ENCODE measurements at places on chromosomes 4 and X. TPM values are rescaled to one million over a fixed set of nuclear protein-coding genes. Genes with fewer than 3 reads are reported as not detected.

Gene PNCK
- 5.4 TPM for total RNA-seq

GRCh38 chr4:83568062-83568461 lies 32.2 kb downstream of the GPAT3 start:
- no peak for DNase-seq

DNA sequence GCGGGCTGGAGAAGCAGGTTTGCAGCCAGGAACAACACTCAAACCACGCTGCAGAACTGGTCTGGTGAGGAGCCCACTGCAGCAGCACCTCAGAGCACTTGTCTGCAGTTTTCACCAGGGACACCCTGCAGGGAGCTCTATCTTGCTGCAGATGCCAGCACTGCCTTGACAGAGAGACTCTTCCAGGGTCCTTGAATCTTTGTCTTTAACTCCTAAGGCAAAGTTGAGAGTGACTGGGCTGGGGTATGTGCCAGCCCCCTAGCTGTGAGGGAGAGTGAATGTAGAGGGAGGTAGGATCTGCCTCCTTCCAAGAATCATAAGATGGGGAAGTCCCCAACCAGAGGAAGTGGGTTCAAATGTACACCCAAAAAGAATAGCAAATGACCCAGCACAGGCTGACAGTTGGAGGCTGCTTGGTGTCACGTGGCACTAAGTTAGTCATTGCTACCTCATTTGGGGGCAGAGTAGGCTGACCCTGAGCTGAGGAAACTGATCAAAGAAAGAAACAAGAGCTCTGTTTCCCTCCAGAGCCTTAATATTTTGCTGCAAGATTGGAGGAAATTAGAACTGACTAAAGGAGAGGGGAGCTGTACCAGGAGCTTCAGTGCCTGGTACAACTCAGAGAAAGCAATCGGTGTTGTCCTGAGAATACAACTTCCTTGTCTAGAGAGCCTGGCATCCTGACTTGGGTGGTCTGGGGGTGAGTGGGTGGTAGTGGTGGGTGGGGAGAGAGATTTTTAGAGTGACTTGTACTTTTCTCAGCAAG lies 28.2 kb upstream of the HUWE1 start:
- peak; percentile 15 for DNase-seq

- no peak for DNase-seq
Observed at GRCh38 chrX:40423299-40423698, 157.5 kb upstream of the ATP6AP2 start.

Gene EREG
- total RNA-seq = 4.2 TPM

- DNase-seq = peak; percentile 22
Observed at GRCh38 chrX:86981326-86981879, 536.2 kb upstream of the KLHL4 start.

Gene GABRQ
- total RNA-seq = 7.8 TPM

- DNase-seq = peak; percentile 47
Observed at GRCh38 chr4:3835527-3836405, 69.6 kb downstream of the ADRA2C start.

GRCh38 chr4:48827622-48828021 lies 3.3 kb upstream of the OCIAD1 start:
- DNase-seq = no peak

- peak; percentile 83 for DNase-seq
Observed at GRCh38 chr4:41692717-41693345, 55.7 kb downstream of the PHOX2B start.

Gene TLL1
- total RNA-seq = 0.39 TPM
